ENCODE measurements at places on chromosomes 6 and 20. TPM values are rescaled to one million over a fixed set of nuclear protein-coding genes. Genes with fewer than 3 reads are reported as not detected.

Gene NRSN1
- total RNA-seq, result not detected

Gene POPDC3
- total RNA-seq, result 59.6 TPM

Gene ZNF311
- not detected for total RNA-seq

Gene TFB1M
- total RNA-seq, result 13.1 TPM

Gene C6orf52
- total RNA-seq, result not detected

Gene FRK
- total RNA-seq, result 1.4 TPM

Gene PAK5
- not detected for total RNA-seq

Gene SLC22A1
- total RNA-seq, result 0.49 TPM

Gene SLC12A5
- total RNA-seq, result 3.8 TPM

Gene MATN4
- 0.18 TPM for total RNA-seq

Gene ENPP5
- not detected for total RNA-seq

Gene SCUBE3
- total RNA-seq, result 0.36 TPM

Gene TRAPPC3L
- total RNA-seq, result not detected

Gene OOEP
- total RNA-seq, result not detected

Gene TNF
- total RNA-seq, result not detected

Gene SMPD2
- 8.2 TPM for total RNA-seq

Gene STMND1
- total RNA-seq, result not detected

Gene LGSN
- total RNA-seq, result not detected
